Fibroblast of skin of left biceps (primary cell): ENCODE measurements at places on chromosomes 1 and 21.

DNA sequence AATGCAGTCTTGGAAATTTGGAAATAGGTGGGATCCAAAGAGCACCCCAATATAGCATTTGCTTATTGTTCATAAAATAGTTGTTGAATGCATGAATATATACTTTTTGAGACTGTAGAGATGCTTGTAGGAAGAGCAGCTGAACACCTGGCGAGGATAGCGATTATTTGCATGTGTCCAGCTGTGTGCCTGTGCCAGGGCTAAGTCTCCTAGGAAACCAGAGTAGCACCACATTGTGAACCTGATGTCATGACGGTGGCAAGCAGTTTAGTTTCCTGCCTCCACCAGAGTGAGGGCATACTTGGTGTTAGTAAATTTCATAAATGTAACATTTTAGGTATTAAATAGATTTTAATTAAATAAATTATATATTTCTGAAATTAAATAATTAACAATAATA lies 37.3 kb upstream of the IRF2BP2 start:
- DNase-seq: no peak

DNA sequence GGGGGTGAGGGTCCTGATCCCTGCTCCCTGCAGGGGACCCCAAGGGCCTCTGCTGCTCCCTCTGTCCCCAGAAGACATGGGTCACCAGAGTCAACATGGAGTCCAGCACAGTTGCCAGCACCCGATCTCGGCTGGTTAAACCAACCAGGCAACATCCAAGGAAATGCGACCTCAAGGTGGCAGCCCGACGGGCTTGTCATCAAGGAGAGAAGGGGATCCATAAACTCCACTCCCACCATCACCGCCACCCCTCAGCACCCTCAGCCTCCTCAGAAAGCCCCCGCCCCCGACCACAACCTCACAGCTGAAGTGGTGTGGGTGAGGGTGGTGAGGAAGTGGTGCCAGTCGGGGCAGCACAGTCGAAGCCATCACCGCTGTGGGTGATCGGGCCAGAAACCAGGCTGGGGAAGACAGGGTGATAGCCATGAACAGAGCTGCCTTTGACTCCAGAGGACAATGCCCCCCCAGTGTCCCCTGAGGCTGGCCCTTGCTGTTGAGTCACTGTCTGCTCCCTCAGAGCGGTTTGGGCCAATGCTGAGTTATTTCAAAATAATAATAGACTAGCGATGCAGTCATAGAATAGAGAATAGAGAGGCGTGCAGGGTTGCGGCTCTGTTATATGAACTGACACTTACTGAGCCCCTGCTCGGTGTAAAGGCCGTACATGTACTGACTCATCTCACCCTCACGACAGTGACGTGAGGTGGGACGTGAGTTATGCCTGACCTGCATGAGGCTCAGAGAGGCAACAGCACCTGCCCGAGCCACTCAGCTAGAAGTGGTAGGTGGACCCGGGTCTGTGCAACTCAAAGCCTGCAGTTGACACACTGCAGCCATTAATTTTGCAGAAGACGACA lies 88.7 kb upstream of the IFFO2 start:
- DNase-seq: no peak

GRCh38 chr1:53659436-53659835 lies 79.5 kb downstream of the GLIS1 start:
- DNase-seq: no peak

GRCh38 chr1:92051948-92052347 lies 22.2 kb downstream of the EPHX4 start:
- no peak for DNase-seq

- no peak for DNase-seq
These were observed 298.6 kb downstream of the LMX1A start for GRCh38 chr1:165057956-165058355.

DNA sequence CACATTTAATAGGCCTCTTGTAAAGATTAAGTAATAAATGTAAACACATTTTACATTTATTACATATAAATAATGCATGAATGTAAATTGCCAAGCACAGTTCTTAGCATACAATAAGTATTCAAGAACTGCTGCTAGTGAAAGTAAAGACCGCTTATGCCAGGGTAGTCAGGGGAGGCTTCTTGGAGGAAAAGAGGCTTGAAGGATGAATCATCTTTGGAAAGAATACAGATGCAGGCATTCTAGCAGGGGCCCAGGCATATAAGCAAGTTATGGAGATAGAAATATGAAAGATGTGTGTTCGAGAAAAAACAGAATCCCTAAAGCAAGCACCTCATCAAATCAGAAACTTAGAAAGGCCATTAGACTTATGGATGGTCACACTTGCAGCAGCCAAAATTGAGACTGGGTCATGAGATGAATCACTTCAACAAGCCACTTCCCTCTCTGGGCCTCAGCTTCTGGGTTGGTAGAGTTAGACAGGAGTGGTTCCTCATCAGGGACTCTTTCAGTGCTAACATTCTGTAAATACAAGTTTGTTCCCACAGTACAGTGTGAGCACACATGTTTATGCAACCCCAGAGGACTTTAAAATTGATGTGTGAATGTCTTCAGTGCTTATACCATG lies 79.8 kb upstream of the ROR1 start:
- DNase-seq: no peak

GRCh38 chr1:44223187-44223610 lies 9.9 kb downstream of the DMAP1 start:
- DNase-seq: no peak

GRCh38 chr1:102100666-102101065 lies 103.9 kb upstream of the OLFM3 start:
- no peak for DNase-seq

DNA sequence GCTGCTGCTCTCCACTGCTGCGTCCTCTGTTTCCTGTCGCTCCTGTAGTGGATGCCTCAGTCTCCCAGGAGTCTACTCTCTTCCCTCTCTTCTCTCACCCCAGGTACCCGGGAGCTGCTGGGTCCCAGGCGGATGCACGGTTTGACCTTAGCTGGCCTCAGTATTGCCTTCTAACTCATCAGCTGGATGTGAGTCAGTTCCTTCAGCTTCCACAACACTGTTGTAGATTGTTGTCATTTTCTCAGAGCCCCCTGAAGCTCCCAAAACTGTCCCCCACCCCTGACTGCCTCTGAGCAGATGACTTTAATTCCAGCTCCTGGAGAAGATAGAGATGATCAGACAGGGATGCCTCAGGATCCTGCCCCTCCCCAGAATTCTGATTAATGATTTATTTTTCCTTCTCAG lies 7.2 kb downstream of the CNIH3 start:
- DNase-seq: no peak

GRCh38 chr1:4310396-4310923 lies 343.9 kb upstream of the AJAP1 start:
- DNase-seq: no peak

- no peak for DNase-seq
These were observed 51.0 kb downstream of the PGBD5 start for GRCh38 chr1:230375147-230375546.

DNA sequence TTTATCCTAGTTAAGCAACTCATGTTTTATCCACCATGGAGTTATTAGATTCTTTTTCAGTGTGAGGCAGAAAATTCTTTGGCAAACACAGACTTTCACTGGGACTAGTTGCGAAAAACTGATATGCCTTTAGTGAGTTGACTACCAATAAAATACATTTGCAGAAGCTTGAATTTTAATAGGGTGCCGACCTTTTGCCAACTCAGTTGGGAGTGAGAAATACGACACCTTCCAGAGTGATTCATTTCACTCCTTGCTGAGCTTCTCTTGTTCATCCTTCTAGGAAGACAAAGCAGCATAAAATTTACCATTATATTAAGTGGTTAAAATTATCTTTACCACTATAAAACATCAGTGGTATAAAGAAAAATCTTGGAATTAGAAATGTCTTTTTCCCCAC lies 1.2 kb upstream of the KRTAP23-1 start:
- no peak for DNase-seq

DNA sequence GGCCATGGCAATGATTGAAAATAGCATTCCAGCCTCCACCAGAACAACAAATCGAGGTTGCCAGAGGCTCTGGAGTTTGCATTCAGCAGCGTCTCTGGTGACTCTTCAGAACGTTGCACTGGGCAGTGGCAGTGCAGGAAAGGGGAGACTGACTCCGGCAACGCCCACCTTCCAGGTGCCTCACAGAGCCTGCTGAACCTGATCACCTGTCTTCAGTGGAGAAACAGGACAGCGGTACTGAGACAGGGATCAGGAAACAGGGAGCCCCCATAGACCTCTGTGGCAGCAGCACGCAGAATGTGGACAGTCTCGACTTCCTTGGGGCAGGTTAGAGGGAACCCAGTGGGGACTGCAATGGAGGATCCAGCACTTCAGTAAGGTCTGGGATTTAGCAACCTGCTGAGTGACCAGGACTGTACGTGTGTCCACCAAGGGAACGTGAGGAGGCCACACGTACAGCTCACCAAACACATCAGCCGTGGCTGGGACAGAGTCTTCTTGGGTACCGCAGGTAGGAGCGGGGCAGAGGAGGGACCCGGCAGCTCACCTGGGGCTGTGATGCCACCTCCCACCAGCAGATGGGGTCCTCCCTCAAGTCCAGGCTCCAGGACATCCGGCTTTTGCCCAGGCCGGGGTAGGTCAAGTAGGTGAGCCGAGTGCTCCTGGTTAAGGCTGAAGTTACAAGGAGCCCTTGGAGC lies 128.6 kb downstream of the PRDM2 start:
- DNase-seq: no peak

DNA sequence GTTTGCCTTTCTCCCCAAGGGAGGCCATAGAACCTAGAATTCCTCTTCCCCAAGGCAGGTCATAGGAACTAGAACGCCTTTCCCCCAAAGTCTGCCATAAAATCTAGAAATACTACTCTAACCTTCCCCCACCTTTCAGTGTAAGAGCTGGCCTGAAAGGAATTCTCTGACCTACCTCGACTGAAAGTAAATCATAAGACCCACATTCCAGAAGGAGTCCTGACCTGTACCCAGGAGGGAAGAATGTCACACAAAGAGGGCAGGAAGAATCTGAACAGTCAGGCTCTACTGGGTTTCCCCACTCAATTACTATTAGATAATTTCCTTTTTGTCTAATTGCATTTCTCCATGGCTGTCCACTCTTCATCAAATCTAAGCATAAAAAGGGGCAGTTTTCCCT lies 5.7 kb upstream of the ATG4C start:
- no peak for DNase-seq

- peak; percentile 53 for DNase-seq
These were observed 35.8 kb downstream of the S100B start for GRCh38 chr21:46569081-46569480.

DNA sequence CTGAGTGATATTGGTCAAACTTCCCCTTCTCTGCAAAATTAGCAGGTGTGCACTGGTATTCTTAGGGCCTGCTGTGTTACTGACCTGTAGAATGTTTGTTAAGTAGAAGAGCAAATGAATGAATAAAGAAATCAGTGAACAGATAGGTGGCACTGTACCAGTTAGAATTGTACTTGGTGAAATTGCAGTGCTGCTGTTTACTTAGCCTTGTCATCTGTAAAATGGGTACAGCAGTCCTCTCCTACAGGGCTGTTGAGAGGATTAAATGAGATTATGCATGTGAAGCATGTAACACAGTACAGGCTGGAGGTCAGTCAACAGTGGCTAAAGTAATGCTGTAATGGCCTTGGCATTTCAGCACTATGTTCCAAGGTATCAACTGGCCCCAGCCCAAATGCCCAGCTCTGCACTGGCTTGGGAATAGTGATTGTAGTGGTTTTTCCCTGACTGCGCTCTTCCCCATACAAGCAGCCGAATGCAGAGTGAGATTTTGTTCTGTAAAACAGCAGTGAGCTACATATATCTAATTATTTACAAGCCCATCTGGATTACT lies 10.5 kb downstream of the VANGL1 start:
- DNase-seq: no peak

DNA sequence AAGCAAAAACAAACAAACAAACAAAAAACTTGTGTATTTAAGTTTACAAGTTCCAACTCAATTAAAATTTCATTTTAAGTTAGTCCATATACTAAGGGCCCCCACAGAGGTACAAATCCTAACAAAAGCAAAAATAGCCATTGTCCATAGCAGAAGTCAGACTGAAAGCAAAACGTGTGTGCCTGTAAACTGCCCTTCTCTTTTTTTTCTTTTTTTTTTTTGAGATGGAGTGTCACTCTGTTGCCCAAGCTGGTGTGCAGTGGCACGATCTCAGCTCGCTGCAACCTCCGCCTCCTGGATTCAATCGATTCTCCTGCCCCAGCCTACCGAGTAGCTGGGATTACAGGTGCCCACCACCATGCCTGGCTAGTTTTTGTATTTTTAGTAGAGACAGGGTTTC lies 11.6 kb upstream of the IFNGR2 start:
- no peak for DNase-seq

DNA sequence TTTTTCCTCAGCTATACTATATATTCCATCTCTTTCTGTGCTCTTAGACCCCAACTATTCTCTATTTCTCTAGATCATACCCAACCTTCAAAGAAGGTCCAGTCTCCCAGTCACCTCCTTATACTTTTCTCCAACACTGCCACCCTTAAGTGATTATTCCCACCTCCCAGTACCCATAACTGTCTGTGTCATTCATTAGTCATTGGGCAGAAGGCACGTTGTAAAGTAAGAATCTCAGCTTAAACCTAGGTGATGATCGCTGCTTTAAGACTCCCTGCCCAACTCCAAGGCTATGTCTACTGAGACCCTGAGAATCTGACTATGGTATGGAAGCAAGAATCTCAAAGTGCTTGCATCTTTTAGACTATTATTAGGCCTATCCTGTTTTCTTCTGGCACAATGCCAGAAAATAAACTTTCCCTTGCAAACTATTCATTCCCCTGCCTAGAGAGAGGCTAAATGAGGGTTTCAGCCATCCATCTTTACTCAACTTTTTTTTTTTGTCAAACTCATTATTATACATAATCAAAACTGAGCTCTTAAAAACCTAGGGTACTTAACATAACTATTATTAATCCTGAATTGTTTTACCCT lies 174.3 kb upstream of the DPT start:
- DNase-seq: no peak

DNA sequence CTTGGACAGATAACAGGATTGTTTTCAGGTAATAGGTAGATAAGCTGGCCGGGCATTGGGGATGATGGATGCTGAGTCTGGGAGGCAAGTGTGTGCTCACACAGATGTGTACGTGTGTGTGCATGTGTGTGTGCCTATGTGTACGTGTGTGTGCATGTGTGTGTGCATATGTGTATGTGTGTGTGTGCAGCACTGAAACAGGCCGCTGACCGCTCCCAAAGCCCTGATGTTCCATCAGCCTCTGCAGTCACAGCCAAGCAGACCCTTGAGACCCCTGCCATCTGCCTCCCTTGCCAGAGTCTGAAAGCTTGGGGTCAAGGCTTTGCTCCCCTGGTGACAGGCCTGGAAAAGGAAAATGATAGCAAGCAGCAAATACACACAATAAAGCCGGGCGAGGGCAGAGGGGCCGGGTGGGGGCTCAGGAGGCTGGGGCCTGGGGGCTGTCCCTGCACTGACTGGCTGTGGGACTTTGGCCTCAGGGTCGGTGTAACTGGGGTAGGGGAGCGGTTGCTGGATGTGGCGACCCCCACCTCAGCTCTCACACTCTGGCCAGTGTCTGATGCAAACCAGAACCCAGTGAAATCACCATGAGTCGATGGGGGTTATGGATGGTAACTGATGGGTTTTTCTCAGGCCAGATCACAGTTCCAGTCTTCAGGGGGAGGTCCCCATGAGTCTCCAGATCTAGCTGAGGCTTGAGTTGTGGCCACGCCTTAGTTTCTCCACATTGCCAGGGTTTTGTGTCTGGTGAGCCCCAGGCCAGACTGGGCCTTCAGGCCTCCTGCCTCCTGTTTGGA lies 9.2 kb upstream of the TNFRSF8 start:
- no peak for DNase-seq
